ENCODE measurements at places on chromosomes 11 and 22.
A peak's percentile ranks its signal among the peaks of the same experiment; 100 is the strongest.

DNA sequence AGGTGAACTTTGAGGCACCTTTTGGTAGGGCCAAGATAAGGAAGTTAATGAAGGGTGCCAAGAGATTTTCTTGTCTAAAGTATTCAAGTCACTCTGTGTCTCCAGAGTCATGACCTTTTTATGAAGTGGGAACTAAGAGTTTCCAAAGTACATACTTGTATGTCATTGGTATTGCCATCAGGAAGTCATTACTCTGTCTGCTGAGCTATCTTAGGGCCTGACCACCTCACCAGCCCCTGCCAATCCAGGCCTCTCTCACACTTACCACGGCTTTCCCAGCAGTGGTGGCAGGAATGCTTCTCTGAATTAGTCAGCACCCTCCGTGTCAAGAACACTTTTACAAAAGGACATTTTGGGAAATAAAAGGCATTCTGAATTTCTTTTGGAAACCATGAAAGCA, 192.8 kb upstream of the MTNR1B start:
- DNase-seq: peak; percentile 67

- peak; percentile 89 for DNase-seq
These were observed 83.6 kb downstream of the PIWIL4 start for GRCh38 chr11:94650756-94651155.

GRCh38 chr11:65790902-65791650, 4.2 kb downstream of the OVOL1 start:
- DNase-seq: no peak

GRCh38 chr11:67400251-67400941, 1.3 kb downstream of the PPP1CA start:
- no peak for DNase-seq

DNA sequence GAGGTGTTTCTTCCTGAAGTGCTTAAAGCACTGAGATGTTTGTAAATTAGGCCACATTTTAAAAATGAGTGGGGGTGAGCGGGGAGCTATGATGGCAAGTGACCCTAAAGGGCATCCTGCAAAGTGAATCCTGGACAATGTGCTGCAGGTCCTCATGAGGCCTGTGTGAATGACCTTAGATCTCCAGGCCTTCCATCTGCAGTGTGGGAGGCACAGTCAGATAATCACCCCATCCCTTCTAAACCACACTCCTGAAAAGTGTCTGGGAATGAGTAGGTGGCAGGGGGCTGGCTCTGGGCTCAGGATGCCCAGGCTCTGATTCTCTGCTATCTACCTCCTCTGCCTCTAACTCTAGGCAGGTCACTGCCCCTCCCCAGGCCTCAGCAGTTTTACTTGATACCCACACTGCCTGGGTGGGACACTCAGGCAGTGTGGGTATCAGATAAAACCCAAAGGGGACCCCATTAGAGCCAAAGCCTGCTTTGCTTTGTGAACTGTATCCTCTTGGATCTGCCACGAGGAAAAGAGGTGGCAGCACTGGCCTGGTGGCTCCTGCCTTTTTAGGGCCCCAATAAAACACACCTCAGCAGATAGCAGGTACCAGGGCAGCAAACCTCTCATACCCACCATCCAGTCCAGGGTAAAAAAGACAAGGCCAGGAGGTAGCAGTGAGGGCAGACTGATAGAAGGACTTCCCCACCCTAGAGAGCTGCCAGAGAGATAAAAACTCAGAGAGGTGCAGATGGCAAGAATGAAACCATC, 10.5 kb downstream of the STARD10 start:
- no peak for DNase-seq

GRCh38 chr22:20946080-20946986, 20.7 kb upstream of the AIFM3 start:
- DNase-seq: no peak

GRCh38 chr11:78612721-78613377, 38.2 kb upstream of the NARS2 start:
- no peak for DNase-seq

- no peak for DNase-seq
These were observed 116.6 kb downstream of the NAV2 start for GRCh38 chr11:19829109-19829837.

DNA sequence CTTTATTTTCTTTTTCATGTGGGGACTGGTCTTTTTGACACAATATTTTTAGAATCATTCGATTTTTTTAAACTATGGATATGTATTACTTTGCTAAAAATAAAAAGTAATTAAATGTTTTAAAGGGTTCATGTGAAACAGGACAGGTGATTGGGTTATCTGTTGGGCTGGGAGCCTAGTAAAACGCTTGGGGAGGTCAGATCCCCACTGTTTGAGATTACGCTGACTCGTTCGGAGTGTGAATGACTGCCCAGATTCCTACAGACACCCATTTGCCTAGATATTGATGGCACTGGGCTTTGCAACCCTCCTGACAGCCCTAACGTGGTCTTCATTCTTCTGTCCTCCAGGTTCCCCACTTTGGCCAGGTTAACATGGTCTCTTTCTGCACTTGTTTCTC, 62.9 kb upstream of the UBASH3B start:
- no peak for DNase-seq

DNA sequence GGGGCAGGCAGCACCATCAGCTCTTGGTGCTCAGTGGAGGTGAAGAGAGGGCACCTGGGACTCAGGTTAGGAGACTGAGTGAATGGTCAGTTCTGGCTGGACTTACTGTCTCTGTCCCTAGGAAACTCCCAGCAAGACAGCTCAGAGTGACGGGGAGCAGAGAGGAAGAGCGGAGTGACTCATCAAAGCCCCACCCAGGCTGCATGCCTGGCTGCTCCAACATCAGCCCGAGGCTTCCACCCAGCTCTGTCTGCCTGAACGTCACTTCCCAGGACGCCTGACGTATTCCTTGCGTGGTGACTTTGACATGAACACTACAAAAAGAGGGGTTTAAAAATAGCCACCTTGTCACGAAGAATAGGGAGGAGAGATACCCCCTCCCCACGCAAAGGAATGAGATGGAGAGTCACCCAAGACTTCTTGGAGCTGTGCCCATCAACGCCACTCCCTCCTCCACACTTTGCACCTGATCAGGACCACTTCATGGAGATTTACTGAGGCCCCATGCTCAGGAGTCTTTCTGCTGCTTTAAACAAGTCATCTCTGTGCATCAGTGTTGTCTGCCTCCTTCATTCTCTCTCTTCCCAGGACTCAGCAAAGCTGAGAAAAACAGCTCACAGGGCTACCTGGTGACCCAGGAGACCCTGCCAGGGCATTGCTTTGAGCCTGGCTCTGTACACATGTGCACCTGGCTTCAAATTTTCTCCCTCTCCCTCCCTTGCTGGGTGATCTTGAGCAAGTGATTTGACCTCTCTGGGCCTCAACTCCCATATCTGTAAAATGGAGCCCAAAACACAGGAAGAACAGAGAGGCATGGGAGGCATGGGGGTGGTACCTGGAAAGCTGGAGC, 83.1 kb downstream of the MN1 start:
- peak; percentile 92 for DNase-seq

DNA sequence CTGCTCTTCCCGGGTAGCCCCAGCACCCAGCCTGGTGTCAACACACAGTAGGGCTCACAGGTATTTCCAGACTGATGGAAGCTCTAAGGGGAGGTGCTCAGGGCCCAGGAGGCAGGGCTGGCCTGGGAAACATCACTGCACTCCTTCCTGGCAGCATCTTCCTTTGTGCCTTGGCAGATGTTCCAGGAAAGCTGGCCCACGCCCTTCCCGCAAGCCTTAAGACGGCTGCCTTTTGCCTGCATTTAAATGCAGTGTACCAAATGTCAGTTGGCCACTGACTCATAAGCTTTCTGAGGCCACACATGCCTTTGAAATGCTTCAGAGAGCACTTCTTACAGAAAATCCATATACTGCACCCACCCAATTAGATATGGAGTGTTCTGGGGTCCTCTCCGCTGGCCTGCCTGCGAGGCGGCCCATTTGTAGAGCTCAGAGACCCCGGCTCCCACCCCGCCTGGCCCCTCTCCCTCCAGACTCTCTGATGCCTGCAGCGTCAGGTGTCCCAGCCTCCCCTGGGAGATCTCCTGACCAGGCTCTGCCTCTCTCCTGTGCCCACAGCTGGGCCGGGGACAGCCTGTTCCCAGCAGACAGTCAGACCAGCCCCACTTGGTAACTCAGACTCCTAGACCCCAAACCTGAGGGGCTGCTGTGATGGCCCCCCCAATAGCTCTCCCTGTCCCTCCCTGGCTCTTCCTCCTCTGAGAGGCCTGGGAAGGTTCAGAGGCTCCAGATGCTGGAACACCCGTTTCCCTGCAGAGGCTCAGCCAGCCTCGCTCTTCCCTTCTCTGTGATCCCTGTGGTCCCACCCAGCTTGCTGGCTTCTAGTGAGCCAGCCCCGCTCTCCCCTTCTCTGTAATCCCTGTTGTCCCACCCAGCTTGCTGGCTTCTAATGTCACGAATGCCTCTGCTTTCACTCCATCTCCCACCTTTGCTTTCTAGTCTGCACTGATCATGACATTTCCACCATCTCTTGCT, 47.6 kb upstream of the THY1 start:
- peak; percentile 94 for DNase-seq

DNA sequence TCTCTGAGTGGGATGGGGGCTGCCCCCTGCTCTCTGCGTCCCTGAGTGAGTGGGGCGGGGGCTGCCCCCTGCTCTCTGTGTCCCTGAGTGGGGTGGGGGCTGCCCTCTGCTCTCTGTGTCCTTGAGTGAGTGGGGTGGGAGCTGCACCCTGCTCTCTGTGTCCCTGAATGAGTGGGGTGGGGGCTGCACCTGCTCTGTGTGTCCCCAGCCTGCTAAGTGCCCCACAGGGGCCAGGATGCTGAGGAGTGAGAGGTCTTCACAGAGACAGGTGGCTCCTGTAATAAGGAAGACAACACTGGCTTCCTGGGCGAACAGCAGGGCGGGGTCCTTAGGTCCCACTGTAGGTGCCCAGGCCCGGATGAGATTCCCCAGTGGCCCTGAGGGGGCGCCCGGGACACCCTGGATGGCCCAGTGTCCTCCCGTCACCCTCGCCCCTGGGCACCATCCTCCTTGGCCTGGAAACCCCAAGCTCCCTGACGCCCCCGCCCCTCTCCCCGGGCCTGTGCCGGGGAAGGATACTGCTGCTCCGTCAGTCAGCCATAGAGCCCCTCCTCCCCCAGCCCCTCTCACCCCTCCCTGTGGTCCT, 3.8 kb upstream of the CCDC188 start:
- no peak for DNase-seq

DNA sequence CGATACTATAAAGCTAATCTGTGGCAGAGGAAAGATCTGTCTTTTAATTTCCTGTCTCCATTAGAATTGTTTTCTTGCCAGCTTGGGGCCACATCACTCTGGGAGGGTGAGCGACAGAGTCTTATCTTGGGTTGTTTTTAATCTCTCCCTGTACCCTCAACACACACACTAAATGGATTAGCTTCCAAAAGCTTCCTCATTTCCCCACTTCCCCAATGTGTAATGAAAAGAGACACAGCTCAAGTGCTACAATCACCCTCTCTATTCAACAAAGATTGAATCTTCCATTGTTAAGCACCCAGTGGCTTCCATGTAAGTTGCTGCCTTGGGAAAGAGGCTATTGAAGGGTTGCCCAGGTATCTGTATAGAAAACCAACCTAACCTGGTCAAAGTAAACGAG, 6.1 kb upstream of the ASCL3 start:
- DNase-seq: no peak

DNA sequence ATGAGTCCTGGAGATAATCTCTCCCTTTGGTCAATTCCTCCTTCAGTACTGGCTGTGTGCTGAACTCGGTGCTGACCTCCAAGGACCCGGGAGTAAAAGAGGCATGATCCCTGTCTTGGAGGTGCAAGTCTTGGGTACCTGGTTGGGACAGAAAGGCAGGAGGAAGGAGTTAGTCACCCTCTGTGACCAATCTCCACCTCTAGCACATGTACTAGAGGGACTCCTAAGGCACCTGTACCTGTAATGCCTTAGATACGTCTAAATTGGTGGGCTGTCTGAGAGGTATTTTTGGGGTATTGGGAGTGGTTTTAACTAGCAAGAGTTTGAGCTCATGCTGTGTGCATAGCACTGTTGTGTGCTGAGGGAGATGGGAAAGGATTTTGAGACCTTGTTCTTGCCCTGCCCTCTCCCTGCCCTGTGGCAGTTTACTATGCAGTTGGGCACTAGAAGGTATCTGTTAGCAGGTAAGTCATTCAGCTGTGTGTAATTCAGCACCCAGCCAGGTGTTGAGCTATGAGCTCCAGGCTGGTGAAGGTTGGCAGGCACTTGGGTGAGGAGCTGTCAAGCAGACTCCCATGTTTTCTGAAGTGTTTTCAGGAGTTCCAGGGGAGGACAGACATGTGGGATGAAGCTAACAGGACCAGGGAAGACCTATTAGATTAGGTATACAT, 2.5 kb downstream of the PANX1 start:
- no peak for DNase-seq

- DNase-seq: peak; percentile 18
These were observed 28.5 kb downstream of the DCDC1 start for GRCh38 chr11:31340903-31341572.

- DNase-seq: peak; percentile 36
These were observed 288.5 kb downstream of the NTM start for GRCh38 chr11:131658952-131659351.

DNA sequence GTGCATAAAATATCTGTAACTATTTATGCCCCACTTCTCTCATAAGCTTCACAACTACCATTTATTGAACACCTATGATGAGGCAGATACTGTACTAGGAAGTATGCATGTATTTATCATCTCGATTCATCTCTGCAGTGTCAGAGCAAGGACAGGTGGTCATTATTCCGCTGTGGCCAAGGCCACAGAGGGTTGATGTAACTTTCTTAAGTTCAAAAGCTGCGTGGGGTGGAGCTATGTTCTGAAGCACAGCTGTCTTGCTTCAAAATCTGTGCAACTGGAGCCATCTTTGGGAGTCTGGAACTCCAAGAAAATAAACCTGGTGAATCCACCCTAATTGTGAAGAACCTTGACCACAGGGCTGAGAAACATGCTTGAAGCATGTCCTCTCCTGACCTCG, 60.2 kb upstream of the HMGXB4 start:
- DNase-seq: no peak

- no peak for DNase-seq
These were observed 1.1 kb downstream of the EED start for GRCh38 chr11:86245369-86246292.

DNA sequence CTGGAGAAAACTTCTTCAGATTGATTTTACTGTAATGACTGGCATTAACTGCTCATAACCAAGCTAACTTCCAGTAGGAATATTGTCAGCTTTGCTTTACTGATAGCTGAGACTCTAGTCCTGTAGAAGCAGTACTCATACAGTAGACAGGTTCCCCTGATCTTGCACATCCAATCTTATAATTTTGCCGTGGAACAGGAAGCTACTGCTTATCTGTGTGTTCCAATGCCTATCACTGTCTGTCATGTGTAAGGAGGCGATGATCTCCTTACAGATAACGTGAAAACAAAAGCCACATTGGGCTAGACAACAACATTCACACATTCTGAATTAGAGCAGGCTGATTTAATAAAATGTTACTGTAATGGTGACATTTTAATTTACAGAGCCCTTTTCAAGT, 13.2 kb downstream of the HSD17B12 start:
- DNase-seq: no peak

- no peak for DNase-seq
These were observed 580.6 kb upstream of the ANO5 start for GRCh38 chr11:21612326-21612725.

DNA sequence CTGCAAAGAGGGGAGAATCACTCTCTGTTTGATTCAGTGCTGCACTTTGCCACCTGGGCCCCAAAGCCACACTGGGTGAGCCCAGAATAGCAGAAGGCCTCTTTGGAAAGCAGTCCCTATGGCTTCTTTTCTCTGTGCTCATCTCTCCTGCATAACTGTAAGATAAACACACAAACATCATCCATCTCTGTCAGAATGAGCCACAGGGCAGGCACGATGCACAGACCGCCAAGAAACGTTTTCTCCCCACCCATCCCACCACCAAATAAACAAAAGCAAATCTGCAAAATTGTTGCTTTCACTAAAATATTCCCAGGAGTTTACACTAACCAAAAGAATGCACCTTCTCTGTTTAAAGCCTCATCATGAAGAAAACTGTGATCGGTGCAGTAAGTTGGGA, 196.4 kb upstream of the POU2AF2 start:
- DNase-seq: no peak

Data from fibroblast of skin of right biceps (primary cell).